Activated effector memory CD4-positive, alpha-beta T cell treated with Interleukin-2 at 50 U/mL for 16 hours (primary cell): ENCODE measurements at places on chromosomes 5 and 9.

GRCh38 chr5:91641730-91642350 is 258.7 kb upstream of the ARRDC3 start:
- DNase-seq: no peak

DNA sequence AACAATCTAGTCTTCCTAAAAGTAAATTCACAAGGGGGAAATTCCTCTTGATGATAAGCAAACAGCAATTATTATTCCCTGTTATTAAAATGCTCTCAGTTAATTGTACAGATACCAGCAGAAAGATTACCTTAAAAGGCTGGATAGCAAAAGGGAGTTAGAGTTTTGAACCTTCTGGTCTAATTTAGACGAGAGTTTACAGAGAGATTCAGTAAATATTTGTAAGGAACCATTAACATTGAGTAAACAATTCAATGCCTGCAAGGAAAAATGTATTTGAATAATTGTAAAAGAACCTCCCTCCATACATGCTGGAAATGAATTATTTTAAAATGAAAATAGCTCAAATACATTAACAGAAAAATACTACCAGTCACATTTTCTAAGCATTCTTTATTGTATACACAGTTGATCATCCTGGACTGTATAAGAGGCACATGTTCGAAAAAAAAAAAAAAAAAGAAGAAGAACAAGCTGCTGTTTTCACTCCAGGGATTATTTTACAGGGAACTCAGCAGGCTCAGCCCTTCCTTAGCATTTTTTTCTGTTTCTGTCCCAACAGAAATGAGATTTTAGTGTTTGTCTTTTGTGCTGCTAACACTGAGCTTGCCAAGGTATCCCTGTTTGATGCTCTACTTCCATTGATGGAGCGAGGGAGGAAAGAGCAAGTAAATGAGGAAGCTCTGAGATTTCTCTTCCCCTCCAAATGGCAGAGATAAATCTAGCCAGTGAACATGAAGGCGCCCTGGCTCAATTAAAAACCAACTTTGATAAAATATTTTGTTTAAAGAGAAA is 141.1 kb downstream of the ENC1 start:
- no peak for DNase-seq

- no peak for DNase-seq
Measured at GRCh38 chr5:107670932-107671741, at the start of gene EFNA5. Gene EFNA5 (minus strand): TSS chr5:107670937.

- DNase-seq: no peak
Measured at GRCh38 chr5:129951039-129951438, 46.8 kb downstream of the CHSY3 start.

GRCh38 chr9:84254972-84255371 is 85.6 kb downstream of the SLC28A3 start:
- no peak for DNase-seq

DNA sequence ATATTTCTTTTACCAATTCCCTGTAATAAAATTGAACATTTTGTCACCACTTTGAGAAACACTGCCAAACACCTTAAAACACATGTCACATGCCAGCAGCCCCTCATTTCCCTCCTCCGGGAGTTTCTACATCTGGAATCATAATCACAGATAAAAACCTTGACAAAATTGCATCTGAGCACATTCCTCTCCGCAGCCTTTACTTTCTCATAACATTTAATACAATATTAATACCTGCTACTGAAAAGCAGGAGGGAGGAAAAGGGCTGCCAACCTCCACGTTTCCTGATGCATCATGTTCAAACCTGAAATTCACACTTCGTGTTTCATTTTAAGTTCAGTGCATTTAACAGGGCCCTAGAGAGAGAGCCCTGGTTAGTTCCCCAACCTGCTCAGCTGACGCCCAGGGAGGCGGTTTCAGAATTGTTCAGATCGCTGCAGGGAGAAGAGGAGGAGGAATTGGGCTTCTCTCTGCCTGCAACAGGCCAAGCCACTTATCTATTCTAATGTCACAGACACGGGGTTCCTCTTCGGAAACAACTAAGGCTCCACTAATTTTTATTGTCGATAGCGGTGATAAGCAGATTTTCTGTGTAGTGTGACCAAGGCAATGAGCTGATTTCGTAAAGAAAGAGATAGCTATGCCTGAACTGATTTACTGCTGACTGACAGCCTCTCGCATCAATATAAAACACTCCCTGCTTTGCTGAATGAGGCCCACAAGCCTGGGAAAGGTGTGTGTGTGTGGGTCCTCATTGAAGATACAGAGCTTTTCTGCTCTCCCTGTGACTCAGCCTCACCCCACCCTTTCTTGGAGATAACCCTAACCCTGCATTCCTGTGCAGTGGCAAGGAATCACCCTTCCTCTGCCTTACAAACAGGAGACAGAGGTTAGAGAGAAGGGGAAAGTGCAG is 4.9 kb upstream of the LHX2 start:
- DNase-seq: no peak

- DNase-seq: no peak
Measured at GRCh38 chr5:115231598-115231997, 31.1 kb downstream of the PGGT1B start.

DNA sequence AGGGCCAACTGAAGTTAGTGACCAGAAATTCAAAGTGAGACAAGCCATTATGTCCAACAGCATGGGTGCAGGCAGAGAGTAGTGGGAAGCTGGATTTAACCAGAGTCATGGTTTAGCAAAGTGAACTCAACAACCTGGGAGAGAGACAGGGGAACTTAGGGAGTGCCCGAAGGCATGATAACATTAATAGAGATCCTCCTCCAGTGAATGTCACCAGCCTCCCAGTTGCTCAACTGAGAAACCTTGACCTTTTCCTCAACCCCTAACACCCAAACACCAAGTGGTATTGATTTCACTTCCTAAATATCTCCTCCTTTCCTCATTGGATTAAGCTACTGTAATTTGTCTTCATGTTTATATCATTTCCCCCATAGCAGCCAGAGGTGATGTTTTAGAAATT is 42.6 kb downstream of the HMGCS1 start:
- no peak for DNase-seq

DNA sequence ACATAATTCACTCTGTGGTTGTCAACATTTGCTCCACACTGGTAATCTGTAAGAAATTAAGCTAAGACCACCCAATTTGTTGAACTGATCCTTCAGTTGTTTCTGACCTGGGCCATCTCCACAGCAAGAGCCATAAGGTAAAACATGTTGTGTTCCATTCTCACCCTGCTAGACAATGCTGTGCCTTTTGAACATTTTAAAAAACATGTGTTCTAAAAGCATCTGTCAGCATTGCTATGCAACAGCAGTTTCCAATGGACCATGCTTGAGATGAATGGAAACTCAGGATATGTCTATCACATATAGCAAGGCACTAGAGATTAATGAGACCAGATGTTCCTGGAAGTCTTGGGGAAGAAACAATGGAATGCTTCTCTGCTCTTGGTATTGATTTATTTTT is 455.1 kb upstream of the RGMB start:
- no peak for DNase-seq

- no peak for DNase-seq
Measured at GRCh38 chr9:6917162-6917561, 159.4 kb downstream of the KDM4C start.

DNA sequence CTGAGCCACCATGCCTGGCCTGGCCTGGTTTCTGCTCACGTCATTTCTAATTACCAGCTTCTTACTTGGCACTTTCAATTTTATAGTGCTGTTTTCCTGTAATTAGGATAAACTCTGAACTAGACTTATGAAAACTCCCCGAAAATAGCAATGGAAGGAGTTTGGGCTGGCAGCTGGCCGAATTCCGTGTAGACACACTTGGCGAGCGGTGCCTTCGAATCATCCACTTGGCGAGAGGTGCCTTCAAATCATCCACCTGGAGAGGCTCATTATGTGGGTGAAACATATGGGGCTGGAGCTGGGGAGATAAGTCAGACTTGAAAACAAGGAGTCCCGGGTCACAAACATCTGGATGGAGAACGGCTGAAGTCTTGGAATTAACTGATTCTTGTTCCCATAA is 203.7 kb downstream of the ROR2 start:
- no peak for DNase-seq

DNA sequence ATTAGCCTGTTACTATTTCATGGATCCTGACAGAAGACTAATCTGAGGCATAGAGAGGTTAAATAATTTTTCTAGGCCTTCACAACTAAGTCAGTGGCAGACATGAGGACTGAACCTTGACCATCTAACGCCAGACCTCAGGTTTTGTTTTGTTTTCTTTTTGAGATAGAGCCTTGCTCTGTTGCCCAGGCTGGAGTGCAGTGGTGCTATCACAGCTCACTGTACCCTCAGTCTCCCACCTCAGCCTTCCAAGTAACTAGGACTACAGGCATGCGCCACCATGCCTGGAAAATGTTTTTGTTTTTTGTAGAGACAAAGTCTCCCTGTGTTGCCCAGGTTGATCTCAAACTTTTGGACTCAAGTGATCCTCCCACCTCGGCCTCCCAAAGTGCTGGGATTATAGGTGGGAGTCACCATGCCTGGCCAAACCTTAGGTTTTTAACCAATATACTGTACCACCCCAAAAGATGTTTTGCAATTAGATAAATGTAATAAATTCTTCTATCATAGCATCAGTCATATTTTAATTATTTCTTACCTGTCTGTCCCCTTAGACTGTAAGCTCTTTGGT is 35.4 kb downstream of the ERCC6L2 start:
- no peak for DNase-seq

GRCh38 chr5:36950586-36951457 is 74.3 kb downstream of the NIPBL start:
- DNase-seq: no peak

DNA sequence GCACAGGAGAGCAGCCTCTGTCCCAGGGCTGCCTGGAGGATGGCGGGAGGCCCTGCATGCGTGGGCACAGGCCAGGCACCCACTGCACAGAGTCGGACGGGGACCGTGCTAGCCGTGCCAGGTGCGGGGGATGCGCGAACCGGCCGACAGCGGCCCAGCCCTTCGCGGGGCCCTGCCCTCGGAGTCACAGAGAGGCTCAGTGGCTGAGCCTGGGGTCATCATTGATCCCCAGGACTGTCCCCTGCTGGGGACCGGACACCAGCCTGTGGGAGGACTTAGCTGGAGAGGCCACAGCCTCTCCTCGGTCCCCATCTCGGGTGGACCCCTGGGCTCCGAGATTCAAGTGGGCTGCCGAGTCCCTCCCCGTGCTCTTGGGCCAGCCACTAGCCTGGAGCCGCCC is 19.1 kb upstream of the LAMC3 start:
- DNase-seq: no peak

DNA sequence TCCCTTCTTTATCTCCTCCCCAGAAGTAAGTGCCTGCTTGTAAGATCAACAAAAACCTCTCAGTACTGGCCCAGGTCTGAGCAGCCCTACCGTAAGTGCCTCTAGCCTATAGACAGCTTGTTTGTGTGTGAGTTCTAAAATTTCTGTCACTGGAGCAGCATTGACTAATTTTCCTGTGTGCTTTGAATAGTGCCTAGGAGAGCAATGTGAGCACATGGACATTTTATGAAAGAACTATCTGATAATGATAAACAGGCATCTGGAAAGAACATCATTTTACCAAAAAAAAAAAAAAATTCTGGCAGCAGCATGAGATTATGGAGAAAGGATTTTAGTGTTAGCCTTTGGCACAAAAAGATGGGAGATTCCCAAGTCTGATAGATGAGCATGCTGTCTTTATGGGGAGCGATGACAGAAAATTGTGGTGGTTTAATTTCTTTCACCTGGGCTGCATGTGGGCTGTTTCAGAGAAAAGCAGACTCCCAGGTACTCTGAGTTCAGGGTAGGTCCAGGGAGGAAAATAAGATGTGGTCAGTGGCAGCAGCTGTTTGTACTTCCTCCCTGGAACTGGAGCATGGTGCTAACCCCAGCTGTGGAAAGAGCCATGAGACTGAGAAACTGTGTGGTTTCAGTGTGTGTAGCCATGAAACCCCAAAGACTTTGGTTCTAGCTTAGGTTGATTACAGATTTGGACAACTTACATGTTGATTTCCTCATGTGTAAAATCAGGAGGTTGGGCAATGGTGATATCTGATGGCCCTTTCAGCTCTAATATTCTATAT is 419.9 kb downstream of the NTRK2 start:
- DNase-seq: no peak

DNA sequence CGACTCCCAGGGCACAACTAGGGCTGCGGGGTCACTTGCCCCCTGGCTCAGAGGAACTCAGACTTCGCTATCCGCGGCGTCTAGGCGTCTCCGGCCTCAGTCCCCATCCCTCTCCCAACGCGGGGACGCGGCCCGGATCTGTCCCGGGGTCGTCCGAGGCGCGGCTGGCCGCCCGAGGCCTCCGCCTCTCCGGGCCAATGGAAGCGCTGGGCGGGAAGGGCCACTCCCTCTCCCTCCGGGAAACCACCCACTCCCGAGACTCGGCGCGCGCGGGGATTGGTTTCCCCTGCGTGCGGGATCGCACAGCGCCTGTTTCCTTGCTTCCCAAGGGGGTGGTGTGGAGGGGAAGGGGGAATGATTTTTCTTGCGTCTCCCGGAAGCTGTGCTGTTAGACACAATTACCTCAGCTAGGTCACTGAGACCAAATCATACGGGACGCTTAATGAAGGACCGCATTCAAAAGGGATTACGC is 38.3 kb downstream of the NR2F1 start:
- no peak for DNase-seq

DNA sequence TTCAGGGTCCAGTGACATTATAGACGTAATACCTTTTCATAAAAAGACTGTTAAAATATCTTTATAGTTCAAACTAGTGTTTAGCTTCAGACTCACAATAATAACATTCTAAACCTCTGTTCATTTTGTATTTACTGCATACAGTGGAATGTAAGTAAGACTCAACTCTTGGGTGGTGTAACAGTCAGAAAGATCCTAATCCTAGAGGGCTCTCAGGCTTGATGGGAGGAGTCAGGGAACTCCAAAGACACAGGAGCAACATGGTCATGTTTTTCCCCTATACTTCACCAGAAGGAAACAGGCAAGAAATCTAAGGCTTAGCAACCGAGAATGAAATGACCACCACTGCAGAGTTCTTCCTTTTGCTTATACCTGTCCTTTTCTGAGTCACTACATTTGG is 82.6 kb downstream of the MRPS27 start:
- DNase-seq: no peak

- DNase-seq: no peak
Measured at GRCh38 chr5:120913396-120913795, 449.3 kb downstream of the PRR16 start.

DNA sequence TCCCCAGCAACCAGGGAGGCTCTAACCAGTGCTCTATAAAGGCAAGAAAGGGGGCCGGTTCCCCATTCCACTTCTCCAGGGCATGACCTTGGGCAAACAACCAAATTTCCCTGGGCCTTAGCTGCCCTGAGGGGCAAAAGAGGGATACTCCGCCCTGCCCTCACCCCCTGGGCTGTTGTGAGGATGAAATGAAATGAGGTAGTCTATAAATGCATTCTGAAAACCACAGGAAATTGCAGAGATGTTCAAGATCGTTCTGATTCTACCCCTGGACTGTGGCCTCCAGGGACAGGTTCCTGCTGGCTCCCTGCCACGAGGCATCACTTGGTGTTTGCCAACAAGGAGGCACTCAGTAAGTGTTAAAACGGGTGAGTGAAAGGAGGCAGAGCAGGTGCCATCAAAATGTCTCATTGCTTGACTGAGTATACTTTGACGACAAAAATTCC is 5.7 kb downstream of the RAPGEF1 start:
- DNase-seq: no peak

GRCh38 chr9:35598866-35599590 is 6.0 kb upstream of the TESK1 start:
- DNase-seq: no peak

GRCh38 chr5:109945097-109945678 is 255.5 kb downstream of the MAN2A1 start:
- DNase-seq: no peak
